HT1080 (cell line): ENCODE measurements at places on chromosomes 7 and 10. TPM values are rescaled to one million over a fixed set of nuclear protein-coding genes. Genes with fewer than 3 reads are reported as not detected.

GRCh38 chr7:90210981-90211380 is 559 bp upstream of the STEAP2 start:
- DNase-seq: no peak

DNA sequence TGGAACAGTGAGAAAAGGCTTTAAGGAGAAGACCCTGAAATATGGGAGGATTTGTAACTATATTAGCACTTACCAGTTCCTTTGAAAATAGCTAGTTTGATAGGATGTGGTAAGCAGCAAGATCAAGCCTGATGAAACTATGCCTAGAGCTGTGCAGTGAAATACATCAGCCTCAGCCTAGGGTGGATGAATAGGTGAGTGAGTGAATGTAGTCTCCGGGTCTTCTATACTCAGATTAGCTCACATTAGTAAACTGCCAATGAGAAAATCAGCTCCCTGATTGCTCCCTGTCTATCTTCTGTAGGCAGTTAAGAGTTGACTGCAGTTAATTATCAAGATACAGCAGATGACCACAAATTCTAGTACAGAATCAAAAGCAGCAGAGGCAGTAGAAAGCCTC is 89.6 kb downstream of the ELAPOR2 start:
- no peak for DNase-seq

DNA sequence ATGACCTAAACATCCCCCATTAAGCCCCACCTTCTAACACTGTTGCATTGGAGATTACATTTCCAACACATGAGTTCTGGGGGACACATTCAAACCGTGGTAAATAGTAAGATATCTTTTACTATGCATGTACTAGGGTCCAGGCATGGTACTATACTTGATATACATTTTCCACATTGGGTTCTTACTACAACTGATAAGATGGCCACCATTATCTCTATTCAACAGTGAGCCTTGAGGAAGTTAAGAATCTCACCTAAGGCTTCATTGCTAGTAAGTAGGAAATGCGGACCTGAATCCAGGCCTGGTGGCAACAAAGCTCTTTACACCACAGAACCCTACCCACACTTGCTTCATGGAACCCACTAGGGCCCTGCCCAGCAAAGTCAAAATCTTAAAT is 5.7 kb downstream of the PANK1 start:
- DNase-seq: no peak

- DNase-seq: no peak
Measured at GRCh38 chr10:132103116-132103910, 37.6 kb downstream of the JAKMIP3 start.

DNA sequence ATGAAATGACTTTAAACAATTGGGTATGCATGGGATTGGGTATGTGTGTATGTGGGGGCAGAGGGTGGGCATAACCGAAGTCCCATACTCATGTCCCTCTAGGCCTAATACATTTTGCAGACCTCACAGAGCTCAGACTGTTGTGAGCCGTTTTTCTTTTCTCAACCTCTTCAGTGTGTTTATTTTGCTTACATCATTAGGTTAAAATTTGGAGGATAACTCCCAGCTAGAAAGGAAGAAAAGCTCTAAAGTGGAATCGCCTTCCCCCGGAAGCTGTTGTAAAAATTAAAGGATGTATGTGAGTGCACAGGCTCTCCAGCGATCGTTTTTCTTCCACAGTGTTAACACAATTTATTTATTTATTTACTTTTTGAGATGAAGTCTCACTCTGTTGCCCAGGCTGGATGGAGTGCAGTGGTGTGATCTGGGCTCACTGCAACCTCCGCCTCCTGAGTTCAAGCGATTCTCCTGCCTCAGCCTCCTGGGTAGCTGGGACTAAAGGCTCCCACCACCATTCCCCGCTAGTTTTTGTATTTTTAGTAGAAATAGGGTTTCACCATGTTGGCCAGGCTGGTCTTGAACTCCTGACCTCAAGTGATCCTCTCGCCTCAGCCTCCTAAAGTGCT is 1.5 kb upstream of the H2AZ2 start:
- DNase-seq: no peak

GRCh38 chr10:93615576-93616235 is 3.4 kb downstream of the PDE6C start:
- no peak for DNase-seq

Gene FBH1
- 66.5 and 77.0 TPM in 2 replicates for total RNA-seq

Gene BUD31
- total RNA-seq: 193 and 225 TPM in 2 replicates

Gene AGR3
- total RNA-seq: not detected in 2 replicates

Gene SKAP2
- 9.5 and 12.7 TPM in 2 replicates for total RNA-seq

Gene FKBP6
- not detected in 2 replicates for total RNA-seq
